ENCODE measurements at places on chromosomes 1 and 21.
A peak's percentile ranks its signal among the peaks of the same experiment; 100 is the strongest.

DNA sequence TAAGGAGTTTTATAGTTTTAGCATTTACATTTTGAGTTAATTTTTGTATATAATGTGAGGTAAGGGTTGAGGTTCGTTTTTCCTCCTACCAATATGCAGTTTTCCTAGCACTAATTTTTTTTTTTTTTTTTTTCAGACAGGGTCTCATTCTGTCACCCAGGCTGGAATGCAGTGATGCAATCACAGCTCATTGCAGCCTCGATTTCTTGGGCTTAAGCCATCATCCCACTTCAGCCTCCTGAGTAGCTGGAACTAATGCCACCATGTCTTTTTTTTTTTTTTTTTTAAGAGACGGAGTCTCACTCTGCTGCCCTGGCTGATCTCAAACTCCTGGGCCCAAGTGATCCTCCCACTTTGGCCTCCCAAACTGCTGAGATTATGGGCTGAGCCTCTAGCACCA lies 2.5 kb upstream of the UBASH3A start:
- no peak for DNase-seq

GRCh38 chr1:150572918-150573647 lies 6.3 kb downstream of the MCL1 start:
- DNase-seq, result peak; percentile 34

- no peak for DNase-seq
Observed at GRCh38 chr1:36711480-36711879, 228.8 kb upstream of the CSF3R start.

GRCh38 chr1:220878191-220879075 lies 810 bp upstream of the HLX start:
- DNase-seq, result no peak

DNA sequence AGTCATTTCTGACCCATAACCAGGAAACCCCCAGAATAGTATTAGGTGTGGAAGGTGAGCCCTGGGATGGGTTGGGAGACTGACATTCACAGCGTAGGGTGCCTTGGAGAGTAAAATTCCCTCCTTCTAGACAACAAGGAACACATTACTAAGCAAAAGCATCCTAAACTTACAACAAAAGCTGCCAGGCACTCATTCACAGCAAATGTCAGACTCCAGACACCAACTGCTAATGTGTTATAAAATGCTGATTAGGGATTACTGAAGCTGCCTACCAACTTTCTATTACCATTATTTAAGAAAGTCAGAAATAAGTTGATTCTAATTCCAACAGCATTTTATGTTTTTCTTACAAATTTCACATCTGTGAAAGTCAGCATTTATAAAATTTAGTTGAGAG lies 40.0 kb upstream of the C1orf87 start:
- DNase-seq, result no peak

DNA sequence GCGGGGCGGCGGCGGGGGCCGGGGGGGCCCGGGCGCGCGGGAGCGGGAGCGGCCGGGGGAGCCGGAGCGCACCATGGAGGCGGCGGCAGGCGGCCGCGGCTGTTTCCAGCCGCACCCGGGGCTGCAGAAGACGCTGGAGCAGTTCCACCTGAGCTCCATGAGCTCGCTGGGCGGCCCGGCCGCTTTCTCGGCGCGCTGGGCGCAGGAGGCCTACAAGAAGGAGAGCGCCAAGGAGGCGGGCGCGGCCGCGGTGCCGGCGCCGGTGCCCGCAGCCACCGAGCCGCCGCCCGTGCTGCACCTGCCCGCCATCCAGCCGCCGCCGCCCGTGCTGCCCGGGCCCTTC lies 546 bp downstream of the SKI start:
- no peak for DNase-seq

GRCh38 chr1:184533915-184534314 lies 147.1 kb downstream of the C1orf21 start:
- no peak for DNase-seq

DNA sequence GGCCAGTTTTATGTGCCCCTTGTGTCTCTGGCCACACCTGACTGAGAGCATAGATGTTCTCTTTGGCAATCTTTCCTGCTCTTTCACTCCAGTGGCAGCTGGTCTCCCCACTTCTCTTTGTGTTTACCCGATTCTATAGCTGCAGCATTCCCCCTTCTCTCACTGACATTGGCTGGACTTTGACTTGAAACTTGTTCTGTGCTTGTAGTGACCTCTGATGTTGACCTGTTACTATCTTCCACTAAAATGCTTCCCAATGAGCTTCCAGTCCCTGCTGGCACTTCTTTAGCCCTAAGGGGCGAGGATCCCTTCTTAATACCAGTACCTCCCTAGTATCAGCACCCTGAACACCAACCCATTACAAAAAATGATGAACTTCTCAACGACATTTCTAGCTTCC lies 653.3 kb downstream of the LTN1 start:
- no peak for DNase-seq

DNA sequence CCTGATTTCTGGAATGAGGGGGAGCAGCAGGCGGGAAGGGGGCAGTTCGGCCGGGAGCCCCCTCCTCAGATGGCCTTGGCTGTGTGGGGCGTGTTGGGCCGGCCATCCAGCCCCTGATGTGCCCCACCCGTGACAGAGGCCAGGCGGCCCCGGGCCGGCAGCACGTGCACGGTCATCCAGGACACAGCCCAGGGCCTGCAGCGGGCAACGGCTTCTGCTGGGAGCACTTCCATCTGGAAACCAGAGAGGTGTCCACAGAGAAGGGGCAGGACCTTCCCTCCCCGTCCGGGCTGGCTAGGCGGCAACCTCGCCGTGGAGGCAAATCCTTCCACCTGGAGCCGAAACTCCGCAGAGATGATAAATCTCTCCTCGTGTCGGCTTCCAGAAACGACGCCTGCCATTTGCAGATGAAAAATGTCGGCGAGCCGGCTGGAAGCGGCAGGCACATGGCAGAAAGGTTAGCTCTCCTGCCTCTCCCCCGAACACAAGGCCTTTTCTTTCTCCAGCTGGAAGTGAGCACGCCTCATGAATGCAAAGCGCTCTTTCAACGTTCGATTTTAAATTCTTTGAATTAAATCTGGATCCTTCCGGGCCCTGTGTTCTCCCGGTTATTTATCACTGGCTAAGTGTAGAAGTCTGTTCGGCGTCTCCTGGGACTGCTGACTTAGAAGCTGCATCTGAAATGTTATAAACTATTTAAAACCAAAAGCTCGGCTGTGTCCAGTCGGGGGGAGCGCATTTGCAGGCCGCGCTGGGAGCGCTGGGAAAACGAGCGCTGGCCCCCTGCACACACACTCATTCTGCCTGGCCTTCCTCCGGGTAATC lies 9.4 kb upstream of the ACTRT2 start:
- no peak for DNase-seq

- DNase-seq, result no peak
Observed at GRCh38 chr1:210398466-210398865, 69.8 kb downstream of the HHAT start.

DNA sequence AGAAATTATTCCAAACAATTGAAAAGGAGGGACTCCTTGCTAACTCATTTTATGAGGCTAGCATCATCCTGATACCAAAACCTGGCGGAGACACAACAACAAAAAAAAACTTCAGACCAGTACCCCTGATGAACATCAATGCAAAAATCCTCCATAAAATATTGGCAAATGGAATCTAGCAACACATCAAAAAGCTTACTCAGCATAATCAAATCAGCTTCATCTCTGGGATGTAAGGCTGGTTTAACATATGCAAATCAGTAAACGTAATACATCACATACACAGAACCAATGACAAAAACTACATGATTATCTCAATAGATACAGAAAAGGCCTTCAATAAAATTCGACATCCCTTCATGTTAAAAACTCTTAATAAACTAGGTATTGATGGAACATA lies 440.1 kb downstream of the NUF2 start:
- no peak for DNase-seq

DNA sequence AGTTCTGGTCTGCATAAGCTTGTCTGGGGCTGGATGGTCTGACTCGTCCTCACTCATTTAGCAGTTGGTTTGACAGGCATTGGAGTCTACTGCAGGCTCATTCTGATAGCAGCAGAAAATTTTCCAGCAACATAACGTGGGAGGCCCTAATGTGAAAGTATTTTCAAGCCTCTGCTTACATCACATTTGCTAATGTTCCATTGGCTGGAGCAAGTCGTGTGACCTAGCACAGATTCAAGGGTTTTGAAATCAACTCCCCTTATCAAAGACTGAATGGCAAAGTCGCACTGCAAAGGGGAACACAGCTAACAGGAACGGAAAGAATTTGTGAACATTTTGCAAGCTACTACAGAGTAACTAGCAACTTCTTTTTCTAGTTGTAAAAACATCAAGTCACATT lies 2.3 kb upstream of the USH2A start:
- DNase-seq, result no peak

DNA sequence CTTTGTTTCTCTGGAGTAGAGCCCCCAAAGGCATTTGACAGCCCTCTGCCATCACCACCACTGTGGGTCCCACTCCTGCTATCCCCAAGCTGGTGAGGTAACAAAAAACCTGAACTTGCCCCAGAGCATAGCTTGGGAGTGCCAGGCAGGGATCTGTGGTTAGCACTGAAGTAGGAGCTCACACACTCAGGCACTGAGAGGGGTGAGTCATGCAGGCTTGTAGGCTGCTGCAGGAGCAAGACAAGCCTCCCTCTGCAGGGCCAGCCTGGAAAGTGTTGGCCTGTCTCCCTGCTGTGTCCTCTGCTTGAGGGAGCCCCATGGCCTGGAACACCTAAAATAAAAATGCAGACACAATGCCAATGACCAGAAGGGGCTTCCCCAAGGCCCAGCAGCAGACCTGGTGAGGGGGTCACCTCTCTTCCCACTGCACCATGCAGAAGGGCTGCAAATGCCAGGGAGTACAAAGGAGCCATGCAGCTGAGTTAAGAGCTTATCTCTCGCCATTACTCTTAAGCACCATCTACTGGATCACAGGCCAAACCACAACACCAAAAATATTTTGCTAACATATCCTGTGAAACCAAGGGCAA lies 108.9 kb upstream of the POGK start:
- peak; percentile 78 for DNase-seq

- DNase-seq, result no peak
Observed at GRCh38 chr1:148379697-148380096, 103.4 kb downstream of the PPIAL4G start.

DNA sequence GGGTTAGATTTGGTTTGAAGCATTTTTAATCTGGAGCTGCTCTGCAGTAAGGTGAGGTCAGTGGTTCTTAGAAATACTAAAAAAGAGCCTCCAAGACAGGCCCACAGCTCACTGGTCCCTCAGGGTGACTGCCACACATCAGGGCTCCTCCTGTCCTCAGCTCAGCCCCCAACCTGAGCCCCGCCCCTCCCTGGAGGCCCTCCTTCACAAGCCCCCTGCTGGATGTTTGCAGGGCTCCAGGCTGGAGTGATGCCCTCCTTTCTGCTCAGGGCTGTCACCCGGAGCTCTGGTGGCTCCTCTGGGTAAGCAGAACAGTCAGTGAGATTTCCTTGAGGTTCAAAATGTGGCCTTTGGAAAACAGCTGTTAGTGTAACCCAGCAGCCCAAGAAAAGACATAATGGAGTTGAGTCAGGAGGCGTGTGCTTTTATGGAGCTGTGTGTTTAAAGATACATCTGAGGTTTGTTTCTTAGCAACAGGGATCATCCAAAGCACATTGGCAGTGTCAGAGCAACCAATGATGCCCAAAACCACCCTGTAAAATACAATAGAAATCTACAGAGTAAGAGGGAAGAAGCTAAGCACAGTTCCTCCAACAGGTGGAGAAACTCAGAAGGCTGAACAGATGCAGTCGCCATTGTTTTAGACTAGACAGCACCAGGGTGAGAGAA lies 21.4 kb downstream of the STUM start:
- no peak for DNase-seq

DNA sequence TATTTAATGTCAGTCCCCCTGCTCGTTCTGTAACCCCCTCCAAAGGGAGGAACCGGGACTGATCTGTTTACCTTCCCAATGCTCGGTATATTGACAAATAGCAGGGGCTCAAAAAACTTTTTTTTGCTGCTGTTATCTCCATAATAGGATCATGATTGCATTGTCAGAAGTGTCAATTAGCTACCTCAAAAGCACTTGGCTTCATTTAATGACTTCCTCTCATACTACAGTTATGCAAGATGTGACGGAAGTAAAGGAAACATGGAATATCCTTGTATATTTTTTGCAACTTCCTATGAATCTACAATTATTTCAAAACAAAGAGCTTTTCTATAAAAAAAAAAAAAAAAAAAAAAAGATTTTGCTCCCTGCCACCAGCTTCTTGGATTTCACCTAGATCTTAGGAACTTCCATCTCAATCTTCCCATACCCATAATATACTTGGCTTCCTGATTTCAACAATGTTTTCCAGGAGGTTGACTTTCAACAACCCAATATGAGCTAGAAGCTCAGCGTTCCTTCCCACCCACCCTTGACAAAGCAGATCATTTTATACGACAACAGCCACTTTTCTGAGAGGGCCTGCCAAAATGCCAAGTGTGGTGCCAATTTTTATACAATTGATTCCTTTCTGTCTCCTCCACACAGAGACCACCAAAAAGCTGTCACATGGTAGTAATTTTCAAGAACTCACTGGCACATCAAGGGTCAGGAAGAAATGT lies 71.7 kb downstream of the SETD4 start:
- no peak for DNase-seq
